Lower leg skin (tissue), 4 donors: ENCODE measurements at places on chromosomes 6 and 20.

GRCh38 chr6:167393731-167394130, 68.8 kb downstream of the TTLL2 start:
- DNase-seq = no peak

GRCh38 chr6:5652406-5653137, 354.2 kb downstream of the NRN1 start:
- DNase-seq = no peak

GRCh38 chr20:20261159-20261558, 106.7 kb upstream of the INSM1 start:
- no peak for DNase-seq

DNA sequence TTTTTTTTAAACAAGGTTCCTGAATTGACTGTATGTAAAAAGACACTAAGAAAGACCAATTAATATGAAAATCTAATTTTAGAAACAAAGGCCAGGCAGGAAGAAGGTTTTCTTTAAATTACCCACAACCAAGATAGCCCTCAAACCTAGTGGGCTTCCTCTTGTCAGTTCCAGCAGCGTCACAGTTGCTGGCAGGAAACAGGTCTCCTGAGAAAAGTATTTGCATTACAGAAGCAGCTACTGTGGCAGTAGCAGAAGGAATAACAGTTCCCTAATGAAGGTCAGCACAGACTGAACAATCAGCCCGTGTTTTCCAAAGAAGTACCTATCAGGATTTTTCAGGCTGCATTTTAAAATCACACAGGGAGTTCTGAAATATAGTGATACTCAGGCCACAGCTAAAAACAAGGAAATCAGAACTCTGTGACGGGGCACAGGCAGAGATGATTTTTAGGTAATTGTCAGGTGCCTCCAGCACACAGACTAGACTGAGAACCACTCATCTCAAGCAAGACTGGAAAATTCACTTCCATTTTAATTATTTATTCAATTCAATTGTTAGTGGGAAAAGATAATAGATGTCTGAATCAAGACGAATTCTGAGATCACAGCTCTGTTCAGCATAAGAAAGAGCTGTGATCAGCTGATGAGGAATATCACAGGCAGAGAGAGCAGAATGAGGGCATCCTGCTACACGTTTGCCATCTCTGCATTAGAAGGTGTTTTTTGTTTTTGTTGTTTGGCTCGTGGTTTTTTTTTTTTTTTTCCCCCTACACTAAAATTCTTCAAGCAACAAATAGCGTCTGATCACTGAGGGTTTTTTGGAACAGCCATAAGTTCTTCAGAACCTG, 230.5 kb upstream of the KHDRBS2 start:
- DNase-seq = no peak

DNA sequence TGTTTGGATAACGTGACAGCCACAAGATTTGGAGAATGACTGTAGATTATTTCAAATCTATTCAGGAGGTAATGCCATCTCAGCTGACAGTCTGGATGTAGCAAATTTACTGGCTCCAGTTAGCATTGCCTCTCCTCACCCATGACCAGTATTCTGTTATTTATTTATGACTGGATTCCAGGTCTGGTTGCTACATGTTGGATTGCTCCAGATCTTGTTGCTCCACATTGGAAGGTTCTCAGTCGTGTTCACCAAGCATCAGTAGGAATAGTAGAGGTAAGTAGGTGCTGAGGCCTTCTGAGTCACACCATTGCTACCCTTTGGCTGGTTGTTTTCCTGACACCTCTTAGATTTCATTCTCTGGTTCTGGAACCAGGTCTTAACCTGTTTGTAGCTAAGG, 69.5 kb upstream of the ELOVL5 start:
- DNase-seq = no peak

DNA sequence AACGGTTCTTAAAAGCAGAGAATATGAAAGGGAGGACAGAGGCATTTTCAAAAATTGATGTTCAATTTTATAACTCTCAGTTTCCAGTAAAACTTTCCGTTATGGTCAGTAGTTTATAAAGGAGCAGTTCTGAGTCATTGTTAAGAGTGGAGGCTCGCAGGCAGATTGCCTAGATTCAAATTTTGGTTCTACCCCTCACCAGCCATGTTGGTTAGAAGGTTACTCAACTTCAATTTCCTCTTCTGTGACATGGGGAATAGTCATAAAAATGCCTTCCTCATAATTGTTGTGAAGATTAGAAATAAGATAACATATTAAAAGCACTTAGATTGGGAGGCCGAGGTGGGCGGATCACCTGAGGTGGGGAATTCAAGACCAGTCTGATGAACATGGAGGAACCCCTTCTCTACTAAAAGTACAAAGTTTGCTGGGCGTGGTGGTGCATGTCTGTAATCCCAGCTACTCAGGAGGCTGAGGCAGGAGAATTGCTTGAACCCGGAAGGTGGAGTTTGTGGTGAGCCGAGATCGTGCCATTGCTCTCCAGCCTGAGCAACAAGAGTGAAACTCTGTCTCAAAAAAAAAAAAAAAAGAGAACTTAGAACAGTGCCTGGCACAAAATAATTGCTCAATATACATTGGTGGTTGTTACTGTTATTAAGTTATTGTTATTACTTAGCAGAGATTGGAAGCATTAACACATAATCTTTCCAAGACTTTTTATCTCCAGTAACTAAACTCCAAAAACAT, 348.9 kb downstream of the NRN1 start:
- DNase-seq = no peak

- no peak for DNase-seq
These were observed 42.5 kb downstream of the LY86 start for GRCh38 chr6:6631053-6631452.

DNA sequence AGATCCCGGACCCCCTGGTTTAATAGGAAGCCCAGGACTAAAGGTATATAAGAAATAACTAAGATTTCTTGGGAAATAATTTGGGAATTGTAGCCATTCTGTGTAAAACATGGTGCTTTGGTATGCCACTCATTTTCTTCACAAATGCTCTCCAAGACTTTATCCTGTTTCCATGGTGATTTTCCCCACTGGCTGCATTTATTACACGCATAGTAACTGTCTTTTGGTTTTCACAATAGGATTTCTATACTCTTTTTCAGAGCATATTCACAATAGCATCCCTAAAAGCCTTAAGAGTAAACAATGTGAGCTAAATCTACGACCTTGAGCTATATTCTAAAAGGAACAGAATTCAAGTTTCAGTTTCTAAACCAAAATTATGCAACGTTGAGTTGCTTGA, 160.8 kb downstream of the COL9A1 start:
- DNase-seq = no peak
